ENCODE measurements at places on chromosomes 5 and 9.

DNA sequence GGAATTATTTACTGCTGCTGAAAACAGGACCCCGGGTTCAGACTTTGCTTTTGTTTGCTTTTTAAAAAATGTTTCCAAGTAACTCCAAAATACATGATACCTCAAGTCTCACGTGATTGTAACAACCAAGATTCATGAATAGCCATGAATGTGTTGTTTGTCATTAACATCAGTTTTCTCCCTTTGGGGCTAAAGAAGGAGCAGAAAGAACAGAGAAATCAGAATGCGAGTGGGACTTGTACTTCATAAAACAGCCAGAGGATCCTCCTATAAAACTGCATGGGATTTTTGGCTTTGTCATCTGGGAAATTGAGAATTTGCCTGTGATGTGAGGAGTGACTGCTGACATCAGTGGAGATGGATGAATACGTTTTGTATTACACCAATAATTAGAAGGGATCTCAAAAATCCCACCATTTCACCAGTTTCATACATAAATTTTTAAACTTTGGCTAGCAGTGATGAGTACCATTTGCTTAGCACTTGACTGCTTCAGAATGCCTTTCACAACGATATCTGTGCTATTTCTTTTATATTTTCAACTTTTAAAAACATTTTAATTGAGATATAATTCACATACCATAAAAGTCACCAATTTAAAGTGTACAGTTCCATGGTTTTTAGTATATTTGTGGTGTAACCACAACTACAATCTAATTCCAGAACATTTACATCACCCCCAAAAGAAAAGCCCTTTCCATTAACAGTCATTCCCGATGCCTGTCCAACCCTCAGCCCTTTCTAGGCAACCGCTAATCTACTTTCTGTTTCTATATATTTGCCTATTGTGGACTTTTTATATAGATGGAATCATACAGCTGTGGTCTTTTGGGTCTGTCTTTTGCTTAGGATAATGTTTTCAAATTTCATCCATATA is 126.9 kb upstream of the ANKRD55 start:
- no peak for DNase-seq

GRCh38 chr5:74627646-74628279 is 12.8 kb downstream of the ENC1 start:
- DNase-seq, result no peak

- no peak for DNase-seq
Measured at GRCh38 chr9:5931657-5932056, 41.0 kb downstream of the MLANA start.

GRCh38 chr9:134752471-134753168 is 111.0 kb downstream of the COL5A1 start:
- DNase-seq, result no peak
